PC-9 (cell line): ENCODE measurements at places on chromosomes 3 and 15.

GRCh38 chr3:72678380-72678779, 169.9 kb downstream of the SHQ1 start:
- H3K4me3 ChIP-seq = no peak overlapping the region
- no peaks in the 10 kb centered on the region for H3K36me3 ChIP-seq
- no peak overlapping the region for H3K27ac ChIP-seq

DNA sequence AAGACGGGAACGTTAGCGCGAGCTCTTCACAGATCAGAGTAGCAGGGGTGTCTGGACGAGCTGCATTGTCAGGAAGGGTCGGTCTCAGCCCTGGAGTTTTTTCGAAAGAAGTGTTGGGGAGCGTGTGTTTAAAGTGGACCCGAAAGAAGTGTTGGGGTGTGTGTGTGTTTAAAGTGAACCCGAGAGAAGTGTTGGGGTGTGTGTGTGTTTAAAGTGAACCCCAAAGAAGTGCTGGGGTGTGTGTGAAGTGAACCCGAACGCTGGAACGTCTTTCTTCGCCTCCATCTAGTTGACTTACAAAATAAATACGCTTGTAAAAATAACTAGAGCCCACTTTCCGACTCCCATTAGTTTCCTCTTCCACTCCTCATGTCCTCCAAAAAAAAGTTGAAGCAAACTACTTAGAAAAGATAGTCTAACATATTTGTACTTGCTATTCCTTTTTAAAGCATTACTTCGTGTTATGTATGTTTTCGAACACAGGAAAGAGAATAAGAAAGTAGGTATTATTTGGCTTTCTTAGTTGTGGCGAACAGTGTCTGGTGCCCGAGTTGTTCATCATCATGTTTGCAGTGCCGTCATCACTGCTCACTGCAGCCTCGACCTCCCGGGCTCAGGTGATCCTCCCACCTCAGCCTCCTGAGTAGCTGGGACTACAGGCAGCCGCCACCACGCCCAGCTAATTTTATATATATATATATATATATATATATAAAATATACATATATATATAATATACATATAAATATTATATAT, 1.0 kb downstream of the LRCH3 start:
- no peaks in the 10 kb centered on the region for H3K27me3 ChIP-seq
- DNase-seq = no peak
- peaks cover 59% of the 10 kb centered on the region for H3K4me1 ChIP-seq

GRCh38 chr3:19013879-19014278, 134.4 kb upstream of the KCNH8 start:
- H3K27ac ChIP-seq = no peak overlapping the region
- peak; percentile 8 for DNase-seq
- 0 out of 2 replicates have a peak, but pooled peaks cover 5% of the 10 kb centered on the region for H3K4me1 ChIP-seq

- no peak for DNase-seq
- H3K27ac ChIP-seq = no peak overlapping the region
- H3K27me3 ChIP-seq = no peaks in the 10 kb centered on the region; the same call in 1 of the 2 replicates
- H3K4me1 ChIP-seq = no peaks in the 10 kb centered on the region
- no peaks in the 10 kb centered on the region for H3K36me3 ChIP-seq
- no peak overlapping the region for H3K4me3 ChIP-seq
These were observed 4.8 kb upstream of the MORC1 start for GRCh38 chr3:109122690-109123089.
